Germinal center (tissue), 1 donor: ENCODE measurements at places on chromosomes 11 and 22.

DNA sequence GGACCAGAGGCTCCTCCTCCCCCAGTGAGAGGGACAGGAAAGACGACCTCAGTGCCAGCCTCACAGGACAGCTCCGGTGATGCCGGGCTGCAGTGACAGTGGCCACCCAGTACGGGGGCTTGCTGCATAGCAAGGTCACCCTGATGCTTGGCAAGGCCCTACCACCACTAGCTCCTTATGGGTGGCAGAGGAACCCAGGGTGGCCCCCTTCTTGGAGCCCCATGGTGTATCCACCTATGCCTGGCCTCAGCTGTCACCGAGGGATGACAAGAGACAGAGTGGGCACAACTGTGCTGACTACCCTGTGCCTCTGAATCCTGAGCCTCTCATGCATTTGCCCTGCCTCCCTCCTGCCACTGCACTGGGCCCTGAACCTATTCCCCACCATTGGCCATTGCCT is 809.2 kb downstream of the TBC1D22A start:
- DNase-seq = no peak

GRCh38 chr11:3345736-3346135 is 33.2 kb downstream of the ZNF195 start:
- DNase-seq = no peak

DNA sequence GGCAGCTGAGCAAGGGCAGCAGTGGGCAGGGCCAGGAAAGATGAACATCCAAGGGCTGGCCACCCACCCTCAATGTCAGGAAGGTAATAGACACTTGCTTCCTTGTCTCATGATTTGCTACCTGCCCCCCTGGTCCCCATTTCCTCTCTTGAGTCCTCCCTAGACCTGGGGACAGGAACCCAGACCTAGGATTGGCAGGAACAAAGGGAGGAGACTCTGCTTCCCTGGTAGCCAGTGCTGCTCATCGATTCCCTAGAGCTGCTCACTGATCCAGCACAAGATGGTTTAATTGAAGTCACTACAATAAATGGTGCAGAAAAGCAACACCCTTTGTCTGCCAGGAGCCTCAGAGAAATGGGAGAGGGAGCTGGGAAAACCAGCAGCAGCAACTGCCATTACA is 67.8 kb upstream of the CHST1 start:
- DNase-seq = no peak

DNA sequence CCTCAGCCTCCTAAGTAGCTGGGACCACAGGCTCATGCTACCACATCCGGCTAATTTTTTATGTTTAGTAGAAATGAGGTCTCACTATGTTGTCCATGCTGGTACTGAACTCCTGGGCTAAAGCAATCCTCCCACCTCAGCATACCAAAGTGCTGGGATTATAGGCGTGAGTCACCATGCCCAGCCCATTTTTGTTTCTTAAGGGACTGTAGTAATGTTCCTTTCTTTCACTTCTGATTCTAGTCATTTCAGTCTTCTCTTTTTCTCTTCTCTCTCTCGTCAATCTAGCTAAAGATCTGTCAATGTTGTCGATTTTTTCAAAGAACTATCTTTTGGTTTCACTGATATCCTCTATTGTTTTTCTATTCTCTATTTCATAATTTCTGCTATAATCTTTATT is 111.0 kb upstream of the APOA1 start:
- DNase-seq = no peak

DNA sequence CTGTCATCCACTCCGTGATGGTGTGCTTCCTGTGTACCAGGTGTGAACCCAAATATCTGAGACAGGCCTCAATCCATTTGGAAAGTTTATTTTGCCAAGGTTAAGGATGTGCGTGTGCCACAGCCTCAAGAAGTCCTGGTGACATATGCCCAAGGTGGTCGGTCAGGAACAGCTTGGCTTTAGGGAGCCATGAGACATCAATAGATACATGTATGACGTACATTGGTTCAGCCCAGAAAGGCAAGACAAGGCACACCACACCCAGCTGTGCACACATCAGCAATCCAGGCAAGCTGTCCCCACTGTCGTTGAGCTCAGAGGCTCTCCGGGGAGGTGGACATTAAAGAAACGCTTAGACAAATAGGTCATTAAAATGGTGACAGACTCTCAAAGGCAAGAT is 56.8 kb upstream of the SHANK2 start:
- DNase-seq = no peak
